ENCODE measurements at places on chromosomes 2 and 18.
A peak's percentile ranks its signal among the peaks of the same experiment; 100 is the strongest.

GRCh38 chr2:82075875-82076274 lies 1771.3 kb upstream of the LRRTM1 start:
- DNase-seq = no peak

DNA sequence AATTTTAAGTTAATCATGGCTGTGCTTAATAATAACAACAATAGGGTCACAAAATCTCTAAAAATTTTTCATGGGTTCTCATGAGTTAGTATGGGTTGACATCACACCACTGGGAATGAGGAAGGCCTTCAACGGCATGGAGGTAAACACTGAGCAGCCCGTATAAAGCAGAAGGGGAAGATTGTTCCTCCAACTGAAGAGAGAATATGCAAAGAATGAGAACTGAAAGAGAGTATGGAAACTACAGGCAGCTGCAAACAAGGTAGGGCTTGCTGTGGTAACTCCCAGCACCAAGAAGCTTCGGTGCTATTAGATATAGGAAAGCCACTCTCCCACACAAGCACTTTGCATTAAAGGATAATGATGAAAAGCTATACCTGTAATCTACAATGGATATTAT lies 1242.3 kb upstream of the CELF4 start:
- no peak for DNase-seq

GRCh38 chr2:226738821-226739544 lies 60.6 kb downstream of the IRS1 start:
- no peak for DNase-seq

DNA sequence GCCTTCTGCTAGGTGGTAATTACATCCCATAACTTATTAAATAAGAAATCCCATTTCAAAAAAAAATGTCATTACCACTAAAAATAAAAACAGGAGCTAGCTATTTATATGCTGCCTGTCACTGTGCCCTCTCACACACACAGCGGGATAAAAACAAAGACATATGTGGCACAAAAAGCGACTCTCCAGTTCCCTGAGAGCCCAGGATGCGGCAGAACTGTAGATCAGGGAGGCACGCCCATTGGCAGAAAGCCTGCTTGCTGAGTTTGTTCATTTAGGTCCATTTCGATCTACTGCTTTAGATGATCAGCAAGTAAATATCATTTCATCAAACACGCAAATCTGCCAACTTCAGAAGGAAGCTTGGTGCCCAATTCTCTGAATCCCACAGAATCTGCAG lies 124.4 kb downstream of the TMEM163 start:
- DNase-seq = no peak

DNA sequence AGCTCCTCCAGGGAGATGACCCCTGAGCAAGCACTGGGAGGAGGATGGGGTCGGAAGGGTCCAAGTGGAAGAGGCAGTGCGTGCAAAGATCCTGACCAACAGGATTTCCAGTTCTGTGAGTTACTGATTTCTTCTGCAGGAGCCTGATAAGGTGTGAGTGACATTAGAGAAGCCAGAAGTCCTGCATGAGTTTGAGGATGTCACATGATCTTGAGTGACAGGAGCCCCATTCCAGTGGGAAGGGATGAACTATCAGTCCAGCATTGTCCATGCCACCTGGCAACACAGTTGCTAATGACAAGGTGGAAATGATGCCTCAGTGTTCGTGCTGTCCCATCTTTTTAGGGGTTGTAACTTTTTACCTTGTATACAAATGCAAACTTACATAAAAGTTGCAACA lies 285.1 kb upstream of the HDAC4 start:
- DNase-seq = no peak

DNA sequence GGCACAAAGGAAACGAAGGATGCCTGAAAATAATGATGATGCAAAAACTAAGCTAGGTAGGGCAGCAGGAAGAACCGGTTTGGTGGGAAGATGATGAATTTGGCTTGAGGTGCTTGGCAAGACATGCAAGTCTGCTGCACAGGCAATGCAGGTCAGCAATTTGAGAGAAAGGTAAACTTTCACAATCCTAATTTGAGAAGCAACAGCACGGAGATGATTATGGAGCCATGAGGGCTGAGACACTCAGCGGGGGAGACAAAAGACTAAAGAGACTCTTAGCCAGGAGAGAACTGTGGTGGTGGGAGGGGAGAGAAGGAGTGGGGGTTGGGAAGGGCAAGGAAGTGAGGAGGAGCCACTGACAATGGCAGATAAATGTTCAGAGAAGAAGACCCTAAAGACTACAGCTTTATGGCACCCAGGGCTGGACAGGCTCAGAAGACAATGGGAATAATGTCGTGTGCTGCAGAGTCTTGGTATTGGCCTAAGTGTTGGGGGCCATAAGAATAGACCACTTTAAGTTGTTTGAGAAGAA lies 19.4 kb upstream of the RNF149 start:
- no peak for DNase-seq

DNA sequence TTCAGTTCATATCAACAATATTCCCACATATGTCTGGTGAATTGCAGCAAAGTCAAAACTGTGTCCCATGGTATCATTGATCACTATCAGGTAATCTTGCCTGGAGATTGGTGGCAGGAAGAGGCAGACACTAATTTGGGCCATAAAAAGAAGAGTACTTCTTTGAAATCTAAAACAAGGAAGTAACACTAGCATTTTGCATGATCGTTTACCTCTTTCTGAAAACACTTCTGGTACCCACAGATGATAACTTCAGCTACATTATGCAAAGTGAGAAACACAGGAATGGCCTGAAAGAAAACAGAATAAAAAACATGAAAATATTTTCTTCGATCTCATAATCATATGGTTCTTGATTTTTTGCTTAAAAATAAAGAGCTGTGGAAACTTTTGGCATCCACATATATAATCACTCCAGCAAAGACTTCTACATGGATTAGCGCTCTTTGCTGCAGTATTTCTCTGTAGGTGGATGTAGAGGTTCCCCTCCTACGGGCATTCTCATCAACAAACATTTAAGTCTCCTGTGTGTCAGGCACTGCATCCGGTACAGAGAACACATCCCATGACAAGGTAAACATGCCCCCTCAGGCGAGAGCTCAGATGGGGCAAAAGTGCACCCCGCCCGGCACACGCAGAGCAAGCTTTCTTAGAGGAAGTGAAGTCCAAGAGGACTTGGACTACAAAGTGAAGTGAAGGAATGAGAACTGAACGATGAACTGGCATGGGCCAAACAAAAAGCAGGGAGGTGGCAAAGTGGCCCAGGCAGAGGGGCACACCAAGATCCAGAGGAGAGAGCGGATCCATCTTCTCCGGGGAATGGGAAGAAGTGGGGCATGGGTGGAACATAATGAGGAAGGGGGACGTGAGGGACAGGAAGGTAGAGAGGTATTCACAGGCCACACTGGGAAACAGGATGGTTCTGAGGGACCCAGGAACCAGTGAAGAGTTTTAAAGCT lies 68.0 kb upstream of the RIOK3 start:
- DNase-seq = no peak

GRCh38 chr2:73131807-73132206 lies 19.1 kb upstream of the RAB11FIP5 start:
- DNase-seq = no peak

DNA sequence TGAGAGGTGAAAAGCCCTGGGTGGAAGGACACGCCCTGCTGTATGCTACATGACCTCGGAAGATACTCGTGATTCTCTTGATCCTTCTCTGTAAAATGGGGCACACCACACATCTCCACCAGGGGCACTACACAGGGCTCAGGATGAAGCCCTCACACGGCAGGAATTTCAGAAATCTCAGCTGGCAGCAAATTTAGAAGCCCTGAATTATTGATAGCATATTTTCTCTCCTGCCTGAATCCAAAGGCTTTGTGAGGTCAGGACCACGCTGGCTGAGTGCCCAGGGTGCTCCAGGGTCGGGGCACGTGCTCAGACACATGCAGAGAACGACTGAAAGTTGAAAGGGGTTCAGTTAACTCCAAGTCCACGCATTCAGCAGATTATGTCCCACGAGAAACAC lies 42.1 kb upstream of the GALR1 start:
- peak; percentile 69 for DNase-seq

DNA sequence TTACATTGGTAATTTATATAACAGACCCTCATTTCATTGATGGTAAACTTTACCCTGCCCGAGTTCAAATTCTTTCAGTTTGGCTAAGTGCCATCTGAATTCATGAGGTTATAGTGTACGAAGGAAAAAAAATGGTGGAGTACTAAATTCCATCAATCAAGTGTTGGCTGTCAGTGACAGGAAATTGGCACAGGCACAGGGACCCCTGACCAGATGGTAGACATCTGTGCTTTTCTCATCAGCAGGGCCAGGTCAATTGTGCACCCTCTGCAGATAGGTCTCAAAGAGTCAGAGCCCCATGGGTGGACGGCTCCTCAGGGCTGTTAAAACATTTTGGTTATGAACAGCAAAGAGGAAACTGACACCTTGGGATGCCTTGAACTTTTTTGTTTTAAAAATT lies 439.2 kb downstream of the SETBP1 start:
- no peak for DNase-seq

- DNase-seq = no peak
These were observed 269.0 kb downstream of the TCF4 start for GRCh38 chr18:55318951-55319441.

DNA sequence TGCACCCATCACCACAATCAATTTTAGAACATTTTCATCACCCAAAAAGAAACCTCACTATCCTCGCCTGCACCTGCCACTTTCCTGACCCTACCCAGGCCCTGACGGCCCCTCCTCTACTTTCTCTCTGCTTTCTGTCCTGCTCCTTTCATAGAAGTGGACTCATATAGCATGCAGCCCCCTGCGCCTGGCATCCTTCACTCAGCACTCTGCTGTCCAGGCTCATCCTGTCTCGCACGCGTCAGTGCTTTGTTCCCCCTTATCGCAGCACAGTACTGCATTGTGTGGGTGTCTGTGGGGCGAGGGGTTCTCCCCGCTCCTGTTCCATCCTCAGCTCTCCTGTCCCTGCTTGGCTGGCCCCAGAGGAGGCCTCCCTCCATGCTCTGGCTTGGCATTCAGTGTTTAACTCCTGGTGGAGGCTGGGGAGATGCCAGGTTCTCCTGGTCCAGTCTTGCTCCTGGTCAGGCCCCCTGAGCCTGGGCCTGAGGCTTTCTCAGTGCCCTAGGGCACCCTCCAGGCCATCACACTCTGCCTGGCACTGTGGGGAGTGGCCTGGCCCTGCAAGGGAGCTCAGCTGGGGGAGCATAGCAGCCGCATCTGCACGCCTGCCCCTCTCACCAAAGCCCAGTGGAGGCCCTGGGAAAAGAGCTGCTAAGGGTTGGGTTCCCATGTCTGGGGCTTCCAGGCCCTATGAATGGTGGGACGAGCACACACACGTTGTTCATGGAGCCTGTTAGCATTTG lies 6.6 kb upstream of the TUBB6 start:
- no peak for DNase-seq

GRCh38 chr18:58049000-58049688 lies 5.1 kb downstream of the NEDD4L start:
- no peak for DNase-seq

DNA sequence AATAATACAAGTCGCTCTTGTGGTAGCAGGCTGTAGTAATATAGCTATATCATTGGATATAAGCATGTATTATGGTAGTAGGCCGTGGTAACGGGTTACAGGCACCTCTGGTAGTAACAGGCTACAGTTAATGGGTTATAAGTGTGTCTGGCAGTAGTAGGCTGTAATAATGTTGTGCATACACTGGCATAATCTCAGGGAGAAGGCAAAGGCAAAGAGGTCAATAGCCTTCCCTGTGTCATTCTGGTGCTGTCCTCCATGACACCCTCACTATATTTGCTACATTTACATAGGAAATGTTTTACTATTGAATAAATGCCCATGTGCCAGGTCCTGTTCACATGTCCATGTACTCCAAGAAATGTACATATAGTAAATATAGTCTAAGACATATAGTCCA lies 12.8 kb upstream of the TNP1 start:
- DNase-seq = no peak

DNA sequence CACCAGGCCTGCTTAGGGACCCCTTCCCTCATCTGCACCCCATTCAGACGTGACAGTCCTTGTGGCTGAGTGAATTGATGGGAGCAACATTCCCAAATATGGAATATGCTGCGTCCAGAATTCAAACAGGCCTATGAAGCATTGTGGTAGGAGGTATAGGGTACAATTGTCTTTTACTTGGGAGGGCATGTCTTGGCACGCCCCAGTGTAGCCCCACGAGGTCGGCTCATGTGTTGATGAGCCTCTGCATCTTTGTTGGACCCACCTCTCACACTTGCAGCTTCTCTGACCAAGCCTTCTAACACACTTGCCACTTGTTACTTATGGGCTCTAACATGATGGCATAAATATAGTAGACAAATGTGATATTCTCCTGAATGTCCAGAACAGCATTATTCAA lies 1.6 kb downstream of the TIMM21 start:
- no peak for DNase-seq

GRCh38 chr2:177353187-177353478 lies 39.4 kb upstream of the AGPS start:
- no peak for DNase-seq

- DNase-seq = no peak
These were observed 684.6 kb upstream of the ID2 start for GRCh38 chr2:7997279-7997678.

DNA sequence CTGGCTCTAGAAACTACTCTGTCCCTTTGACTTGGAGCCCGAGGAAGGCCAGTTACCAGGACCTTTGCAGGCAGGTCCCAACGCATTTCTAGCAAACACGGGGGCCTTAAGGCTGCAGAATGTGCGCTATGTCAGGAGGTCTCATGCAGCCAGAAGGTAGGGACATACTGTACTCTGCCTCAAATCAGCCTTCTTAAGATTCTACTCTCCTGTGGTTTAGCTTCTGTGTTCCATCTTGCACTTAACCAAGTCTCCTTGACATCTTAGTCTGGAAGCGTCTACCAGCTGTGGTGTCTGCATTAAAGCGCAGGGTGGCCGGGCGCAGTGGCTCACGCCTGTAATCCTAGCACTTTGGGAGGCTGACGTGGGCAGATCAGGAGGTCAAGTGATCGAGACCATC lies 65.5 kb downstream of the STEAP3 start:
- DNase-seq = no peak

- DNase-seq = no peak
These were observed 90.8 kb downstream of the NFATC1 start for GRCh38 chr18:79486356-79487182.

GRCh38 chr18:39347701-39348100 lies 1782.1 kb upstream of the CELF4 start:
- DNase-seq = no peak

- DNase-seq = no peak
These were observed 270.1 kb downstream of the RDH14 start for GRCh38 chr2:18290386-18290785.

- no peak for DNase-seq
These were observed 1355.5 kb downstream of the SUCLG1 start for GRCh38 chr2:83103613-83104012.

Measured in CD4-positive, alpha-beta T cell treated with Interleukin-12 subunit alpha and Interleukin-12 subunit beta, for 1 hour (primary cell).